ENCODE measurements at places on chromosomes 3 and 15.

DNA sequence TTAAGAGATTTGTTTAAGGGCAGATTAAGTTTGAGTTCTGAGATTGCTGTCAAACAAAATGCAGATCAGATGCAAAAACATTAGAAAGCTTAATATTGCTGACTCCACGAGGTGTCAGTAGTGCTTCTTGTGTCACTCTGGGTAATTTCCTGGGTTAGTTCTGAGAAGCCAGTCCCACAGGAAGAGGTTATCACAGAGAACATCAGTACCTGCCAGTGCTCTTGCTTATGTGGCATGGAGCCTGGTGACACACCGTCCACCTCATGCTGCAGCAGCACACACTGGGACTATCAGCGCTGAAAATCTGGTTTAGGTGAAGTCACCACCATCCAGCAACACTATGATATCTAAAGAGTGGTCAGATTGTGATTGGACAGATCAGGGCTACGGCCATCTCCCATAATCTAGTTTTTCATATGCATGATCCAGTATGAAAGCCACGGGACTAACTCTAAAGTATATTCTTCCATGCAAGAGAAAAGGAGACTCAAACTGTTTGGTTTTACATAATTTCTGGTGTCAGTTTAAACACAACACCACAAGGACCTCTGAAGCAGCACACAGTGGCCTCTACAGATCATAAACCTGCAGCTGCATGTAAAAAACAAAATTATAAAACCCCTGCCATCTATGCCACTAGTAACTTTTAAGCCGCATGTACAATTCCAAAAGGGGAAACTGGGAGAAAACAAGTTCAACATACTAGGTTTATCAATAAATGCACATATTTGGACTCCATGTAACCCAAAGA, 36.1 kb upstream of the MYO5C start:
- DNase-seq: peak; percentile 2

DNA sequence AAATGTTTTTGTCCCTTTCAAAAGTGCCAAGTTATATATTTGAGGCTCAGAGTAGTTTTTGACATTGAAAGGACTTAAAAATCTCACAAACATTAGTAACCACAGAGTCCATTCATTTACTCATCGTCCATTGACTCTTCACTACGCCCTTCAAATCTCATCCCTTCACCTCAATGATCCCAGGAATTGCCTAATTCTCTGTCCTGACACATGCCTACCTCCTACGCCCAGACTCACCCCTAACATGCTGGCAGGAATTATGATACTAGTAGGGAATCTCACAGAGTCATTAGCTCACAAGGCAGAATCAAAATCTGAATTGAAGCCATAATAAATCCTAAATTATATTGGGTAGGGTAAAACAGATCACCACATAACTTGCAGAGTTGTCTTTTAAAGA, 410.1 kb downstream of the RAP2B start:
- DNase-seq: no peak

DNA sequence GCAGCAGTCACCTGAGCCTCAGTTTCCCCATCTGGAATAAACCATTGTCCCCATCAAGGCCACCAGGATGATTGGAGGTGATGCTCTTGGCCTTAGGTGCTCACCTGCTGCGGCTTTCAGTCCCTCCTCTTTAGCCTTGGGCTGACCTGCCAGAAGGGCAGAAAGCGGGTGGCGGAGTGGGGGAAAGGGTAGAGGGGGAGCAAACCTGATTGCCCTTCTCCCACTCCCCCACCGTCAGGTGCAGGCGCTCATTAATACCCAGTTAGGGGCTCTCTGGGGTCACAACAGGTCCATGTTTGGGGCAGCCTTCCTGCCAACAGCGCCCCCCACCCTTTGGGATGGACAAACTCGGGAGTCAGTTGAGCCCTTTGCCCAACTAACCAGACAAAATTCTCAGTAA, 50.5 kb downstream of the GRIP2 start:
- no peak for DNase-seq

DNA sequence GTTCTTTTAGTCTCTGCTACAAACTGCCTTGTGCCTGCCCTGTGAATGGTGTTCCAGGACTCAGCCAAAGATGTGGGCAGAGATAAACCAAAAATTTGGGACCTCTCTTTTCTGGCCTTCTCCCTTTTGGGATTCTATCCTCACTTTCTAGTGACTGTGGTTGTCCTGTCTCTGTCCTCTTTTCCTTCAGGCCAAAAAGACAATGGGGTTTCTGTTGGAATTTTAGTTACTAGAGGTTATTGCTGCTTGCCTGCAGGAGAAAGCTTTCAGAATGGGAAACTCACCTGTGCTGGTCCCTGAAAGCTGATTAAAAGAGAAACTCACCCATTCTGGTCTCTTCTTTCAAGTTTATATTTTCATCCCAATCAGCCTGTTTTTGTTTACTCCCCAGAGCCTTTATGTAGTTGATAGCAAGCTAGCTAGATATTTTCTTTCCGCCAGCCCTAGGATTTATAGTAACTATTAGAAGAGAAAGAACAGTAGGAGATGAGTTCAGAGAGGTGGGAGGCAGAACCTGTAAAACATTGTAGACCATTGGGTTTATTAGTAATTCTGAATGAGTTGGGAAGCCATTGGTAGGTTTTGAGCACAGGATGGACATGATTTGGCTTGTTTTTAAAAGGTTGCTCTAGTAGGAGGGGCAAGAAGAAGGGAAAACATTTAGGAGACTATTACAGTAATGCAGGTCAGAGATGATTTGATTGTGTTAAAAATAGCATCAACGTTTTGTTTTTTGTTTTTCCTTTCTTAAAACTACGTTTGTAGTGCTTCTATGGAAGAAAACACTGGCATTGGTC, 138.9 kb downstream of the TCF12 start:
- no peak for DNase-seq

GRCh38 chr15:101310161-101310480, 15.1 kb upstream of the SNRPA1 start:
- DNase-seq: no peak

All from activated CD4-positive, alpha-beta T cell treated with anti-CD3 and anti-CD28 coated beads, Interleukin-2, amount 50 U/mL, for 24 hours (primary cell).